ENCODE measurements at places on chromosomes 5 and 9.

GRCh38 chr5:93603793-93604643, 21.0 kb downstream of the NR2F1 start:
- peak; percentile 47 for DNase-seq

DNA sequence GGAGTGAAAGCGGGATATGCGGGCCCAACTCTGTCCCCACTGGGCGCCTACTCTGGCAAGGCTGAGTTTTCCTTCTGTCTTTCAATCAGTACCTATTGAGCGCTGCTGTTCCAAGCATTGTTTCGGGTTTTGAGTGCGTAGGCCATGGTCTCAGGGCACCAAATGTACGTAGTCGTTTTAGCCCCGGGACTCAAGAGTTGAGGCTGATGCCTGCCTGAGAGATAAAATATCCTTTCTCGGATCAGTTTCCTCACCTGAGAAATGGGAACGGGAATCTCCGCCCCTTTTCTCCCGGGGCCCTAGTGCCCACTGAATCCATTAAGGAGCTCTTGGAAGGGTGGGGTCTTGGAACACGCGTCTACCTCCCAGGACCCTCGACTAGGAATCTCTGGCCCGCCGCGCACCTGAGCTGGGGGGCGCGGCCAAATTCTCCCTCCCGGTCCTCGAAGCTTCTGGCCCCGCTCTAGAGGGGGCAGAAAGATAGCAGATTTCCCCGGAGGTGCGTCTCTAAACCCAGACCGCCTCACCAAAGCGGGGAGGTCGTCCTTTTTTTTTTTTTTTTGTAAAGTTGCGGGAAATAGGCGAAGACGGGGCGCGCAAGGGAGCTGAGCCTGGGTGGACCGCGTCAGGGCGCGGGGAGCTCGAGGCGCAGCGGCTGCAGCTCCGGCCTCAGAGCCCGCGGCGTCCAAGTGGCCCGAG, 494 bp upstream of the CXXC5 start:
- no peak for DNase-seq

DNA sequence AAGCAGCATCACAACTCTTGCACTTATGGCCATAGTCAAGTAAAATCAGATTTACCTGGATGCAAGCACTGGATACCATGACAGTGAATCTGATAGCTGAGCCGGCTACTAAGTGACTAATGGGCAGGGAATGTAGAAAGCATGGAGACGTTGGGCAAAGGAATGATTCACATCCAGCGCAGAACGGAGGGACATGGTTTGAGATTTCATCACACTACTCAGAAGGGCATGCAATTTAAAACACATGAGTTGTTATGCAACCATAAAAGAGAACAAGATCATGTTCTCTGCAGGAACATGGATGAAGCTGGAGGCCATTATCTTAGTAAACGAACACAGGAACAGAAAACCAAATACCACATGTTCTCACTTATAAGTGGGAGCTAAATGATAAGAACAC, 169.1 kb upstream of the PIK3R1 start:
- peak; percentile 100 for DNase-seq

DNA sequence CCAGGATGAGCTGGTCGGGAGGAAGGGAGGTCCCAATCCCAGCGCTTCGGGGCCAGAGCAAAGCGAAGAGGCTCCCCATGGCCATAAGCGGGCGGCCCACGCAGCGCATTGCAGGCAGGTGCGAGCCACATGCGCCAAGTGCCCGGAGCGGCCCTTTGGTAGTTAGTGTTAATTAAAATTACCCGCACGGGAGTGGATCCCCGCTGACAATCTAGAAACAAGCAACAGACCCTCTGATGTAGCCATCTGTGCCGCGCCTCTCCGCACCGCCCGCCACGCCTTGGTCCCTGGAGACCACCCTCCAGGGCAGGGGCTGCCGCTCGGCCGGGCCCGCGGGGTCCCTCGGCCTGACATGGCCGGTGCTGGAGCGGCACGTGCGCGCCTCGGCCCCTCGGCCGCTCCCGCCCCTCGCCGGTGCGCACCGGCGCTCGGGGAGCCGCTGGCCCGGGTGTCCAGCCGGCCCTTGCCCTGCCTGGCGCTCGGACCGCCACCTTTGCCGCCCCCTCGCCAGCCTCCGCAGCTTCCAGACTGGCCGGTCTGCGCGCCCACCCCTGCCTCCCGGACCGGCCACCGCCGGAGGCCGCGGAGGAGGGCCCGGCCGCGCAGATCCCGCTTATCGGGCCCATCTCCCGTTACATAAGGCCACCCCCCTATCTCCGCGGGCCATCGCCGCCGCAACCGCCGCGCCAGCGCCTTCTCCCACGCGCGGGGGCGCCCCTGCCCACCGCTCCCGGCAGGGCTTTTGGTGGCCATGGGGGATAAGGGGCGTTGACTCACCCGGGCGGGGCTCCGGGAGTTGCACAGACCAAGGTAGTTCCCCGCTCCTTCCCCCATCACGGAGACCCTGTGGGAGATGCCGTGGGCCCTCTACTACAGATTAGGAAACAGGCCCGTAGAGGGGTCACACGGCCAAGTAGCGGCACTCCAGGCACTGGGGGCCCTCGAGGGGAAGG, 1.9 kb upstream of the IL13 start:
- peak; percentile 10 for DNase-seq

DNA sequence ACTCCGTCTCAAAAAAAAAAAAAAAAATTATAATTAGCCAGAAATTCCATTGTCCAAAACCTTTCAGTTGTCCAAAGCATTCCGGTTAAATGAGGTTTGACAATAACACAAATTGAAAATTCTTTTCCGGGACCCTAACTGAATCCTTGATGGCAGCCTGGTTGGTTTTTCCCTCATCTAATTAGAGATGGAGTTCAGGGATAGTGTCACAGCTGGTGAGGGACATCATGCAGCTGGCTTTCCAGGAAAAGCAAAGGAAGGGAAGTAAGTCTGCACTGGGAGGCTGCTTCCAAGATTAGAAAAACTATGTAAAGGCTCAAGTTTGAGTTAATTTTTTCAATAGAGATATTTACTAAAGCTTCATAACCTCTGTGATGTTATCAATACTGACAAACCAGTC, 195.4 kb downstream of the ADAMTS12 start:
- no peak for DNase-seq

- no peak for DNase-seq
These were observed 11.5 kb downstream of the ANXA1 start for GRCh38 chr9:73162987-73163768.

DNA sequence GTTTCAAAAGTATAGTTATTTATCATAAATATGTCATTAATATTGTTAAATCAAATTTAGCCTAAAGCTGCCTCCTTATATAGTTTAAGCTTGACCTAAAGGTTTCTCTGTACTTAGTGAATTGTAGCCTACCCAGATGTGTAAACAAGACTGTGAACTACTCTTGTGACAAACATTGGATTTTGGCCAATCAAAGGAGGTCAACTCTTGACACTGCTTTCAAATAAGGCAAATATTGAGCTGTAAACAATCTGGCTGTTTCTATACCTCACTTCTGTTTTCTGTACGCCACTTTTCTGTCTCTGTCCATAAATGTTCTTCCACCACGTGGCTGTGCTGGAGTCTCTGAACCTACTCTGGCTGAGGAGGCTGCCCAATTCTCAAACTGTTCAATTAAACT, 51.2 kb downstream of the FXN start:
- no peak for DNase-seq

- no peak for DNase-seq
These were observed 43.0 kb downstream of the ITGA2 start for GRCh38 chr5:53032188-53032587.

GRCh38 chr5:43609752-43610151, 6.8 kb downstream of the NNT start:
- DNase-seq, result no peak

- no peak for DNase-seq
These were observed 5.3 kb upstream of the ARHGEF37 start for GRCh38 chr5:149576021-149576420.

DNA sequence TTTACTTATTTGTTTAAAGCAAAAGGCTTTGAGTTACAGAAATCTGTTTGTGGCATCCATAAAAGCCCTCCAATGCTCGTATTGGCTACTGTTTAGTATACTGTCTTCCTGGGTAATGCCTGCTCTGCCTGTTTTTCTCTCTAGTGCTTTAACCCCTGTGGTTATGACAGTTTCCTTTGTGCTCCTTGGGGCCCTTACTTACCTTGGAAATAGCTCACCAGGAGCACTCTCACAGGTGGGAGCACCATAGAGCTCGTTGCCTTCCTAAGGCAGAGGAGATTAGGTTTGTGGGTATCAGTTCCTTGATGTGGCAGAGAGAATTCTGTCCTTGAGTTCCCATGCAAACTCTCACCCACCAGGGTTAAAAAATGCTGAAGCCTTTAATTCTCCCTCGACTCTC, 242.8 kb downstream of the CDH18 start:
- DNase-seq, result no peak

DNA sequence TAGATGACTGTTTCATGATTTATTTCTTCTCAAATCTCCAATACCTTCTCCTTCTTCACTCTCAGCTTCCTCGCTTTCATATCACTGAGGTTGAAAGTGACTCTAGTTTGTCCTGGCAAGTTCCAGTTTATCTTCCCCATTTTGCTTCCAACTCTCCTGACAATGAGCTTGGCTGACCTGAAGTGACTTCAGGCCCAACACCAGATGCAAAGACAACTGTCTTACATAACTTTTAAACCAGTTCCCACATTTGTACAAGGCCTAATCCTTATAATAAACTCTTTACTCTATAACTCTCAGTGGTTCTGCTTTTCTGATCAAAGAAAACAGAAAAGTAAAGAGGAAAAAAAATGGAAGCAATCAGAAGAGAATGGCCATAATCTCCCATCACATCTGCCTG, 22.0 kb downstream of the GNG10 start:
- no peak for DNase-seq

DNA sequence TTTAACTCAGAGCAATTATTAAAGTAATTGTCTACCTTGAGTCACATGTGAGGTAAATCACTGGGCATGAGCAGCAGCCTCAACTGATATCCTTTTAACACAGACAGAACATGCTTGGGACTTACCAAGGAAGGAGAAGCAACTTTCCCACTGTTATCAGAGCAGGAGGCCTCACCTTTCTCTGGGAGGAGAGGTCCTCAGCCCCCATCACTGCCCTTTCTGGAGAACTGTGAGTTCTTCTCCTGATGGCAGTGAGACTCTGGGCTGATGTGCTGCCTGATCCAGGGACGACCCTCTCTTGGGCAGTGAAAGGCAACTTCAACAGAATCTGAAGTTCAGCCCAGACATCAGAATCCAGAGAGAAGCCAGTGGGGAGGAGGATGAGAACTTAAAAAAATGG, 343.4 kb upstream of the IRX1 start:
- no peak for DNase-seq

DNA sequence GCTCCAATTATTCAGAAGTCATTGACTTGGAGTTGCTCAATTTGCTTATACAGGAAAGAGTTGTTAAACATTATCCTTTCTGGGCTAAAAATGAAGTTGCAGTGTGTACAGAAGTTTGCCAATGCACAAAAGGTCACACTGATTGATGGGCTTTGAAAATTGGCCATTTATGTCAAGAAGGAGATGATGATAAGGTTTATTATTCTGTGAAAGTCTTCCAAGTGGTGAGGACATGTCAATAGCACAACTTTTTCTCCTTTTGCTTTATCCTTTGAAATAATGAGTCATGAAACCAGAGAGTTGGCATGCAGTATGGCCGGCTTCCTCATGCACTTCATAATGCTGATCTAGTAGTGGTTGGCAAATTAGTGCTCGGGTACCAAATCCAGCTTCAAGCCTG, 848.5 kb upstream of the WWC1 start:
- DNase-seq, result peak; percentile 6

DNA sequence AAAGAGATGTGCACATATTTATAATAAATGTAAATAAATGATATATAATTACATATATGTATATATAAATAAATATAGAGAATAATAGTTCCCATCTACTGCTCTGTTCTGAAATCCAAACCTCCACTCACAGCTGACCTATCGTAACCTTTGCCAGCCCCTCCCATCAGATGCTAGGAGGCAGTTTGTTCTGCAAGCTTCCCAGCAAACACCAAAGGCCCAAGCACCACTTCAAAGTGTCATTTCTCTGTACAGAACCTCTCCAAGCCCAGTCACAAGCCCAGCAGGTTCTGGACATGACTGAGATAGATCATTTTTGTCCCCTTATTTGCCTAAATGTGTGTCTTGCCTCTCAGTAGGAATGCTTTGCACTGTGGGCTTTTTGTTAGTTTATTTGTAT, 62.4 kb downstream of the MFAP3 start:
- no peak for DNase-seq

DNA sequence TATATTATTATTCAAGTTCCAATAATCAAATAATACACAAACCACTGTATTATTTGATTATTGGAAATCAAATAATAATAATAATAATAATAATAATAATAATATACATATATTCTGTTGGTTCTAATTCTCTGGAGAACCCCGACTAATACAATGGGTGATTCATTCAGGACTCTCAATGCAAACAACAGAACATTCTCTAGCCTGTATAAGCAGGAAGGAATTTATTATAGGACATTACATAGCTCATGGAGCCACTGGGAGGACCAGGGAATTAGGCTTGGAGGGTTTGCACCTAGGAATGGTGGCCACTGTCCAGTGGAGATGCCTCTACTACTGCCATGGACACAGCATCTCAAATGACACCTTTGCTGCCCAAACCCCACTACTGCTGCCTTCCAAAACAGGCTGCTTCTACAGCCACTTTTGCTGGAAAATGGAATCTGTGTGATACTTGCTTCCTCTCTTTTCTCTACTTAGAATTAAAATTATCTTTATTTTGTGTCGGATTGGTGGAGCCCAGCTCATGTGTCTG, 25.9 kb downstream of the PTGS1 start:
- no peak for DNase-seq

GRCh38 chr5:72410688-72411295, 90.6 kb downstream of the PTCD2 start:
- DNase-seq, result peak; percentile 58

GRCh38 chr5:147287110-147287509, 52.3 kb downstream of the STK32A start:
- DNase-seq, result no peak

DNA sequence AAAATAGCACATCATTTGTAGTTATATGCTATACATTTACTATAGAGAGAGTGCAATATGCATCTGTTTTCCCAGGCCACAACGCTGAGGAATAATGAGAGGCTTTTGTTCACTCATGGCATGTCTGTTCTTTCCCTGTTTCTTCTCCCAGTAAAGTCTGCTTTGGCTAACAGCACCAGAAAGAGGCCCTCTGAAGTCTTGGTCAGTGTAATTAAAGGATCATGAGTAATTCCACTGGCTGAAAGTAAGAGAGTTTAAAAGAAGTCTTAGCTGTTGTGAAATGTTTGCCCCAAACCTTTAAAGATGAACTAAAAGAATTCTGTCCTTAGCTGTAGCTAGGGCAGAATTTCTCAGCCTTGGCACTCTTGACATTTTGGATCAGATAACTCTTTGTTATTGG, 228.8 kb downstream of the TLE4 start:
- DNase-seq, result no peak

- DNase-seq, result peak; percentile 77
These were observed 105.4 kb downstream of the DCP2 start for GRCh38 chr5:113081881-113082546.

- no peak for DNase-seq
These were observed 107.1 kb downstream of the CDH18 start for GRCh38 chr5:19880859-19881436.

DNA sequence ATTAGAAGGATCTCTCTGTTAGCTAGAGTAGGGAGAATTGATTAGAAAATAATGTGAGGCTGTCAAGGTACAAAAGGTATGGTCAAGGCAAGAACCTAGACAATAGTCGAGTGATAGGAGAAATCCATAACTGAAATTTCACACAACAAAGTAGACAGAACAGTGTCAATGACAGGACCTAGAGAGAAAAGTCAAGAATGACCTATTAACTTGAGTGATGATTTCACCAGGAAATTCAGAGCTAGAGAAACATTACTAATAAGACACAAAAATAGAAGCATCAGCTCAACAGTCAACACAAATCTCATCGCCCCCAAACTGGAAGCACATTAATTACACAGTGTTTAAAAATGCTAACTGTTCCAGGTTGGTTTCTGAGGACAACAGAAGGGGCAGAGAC, 532.4 kb downstream of the CDH10 start:
- DNase-seq, result no peak

Measured in AG10803 (cell line).